ENCODE measurements at places on chromosomes 11 and 22.

DNA sequence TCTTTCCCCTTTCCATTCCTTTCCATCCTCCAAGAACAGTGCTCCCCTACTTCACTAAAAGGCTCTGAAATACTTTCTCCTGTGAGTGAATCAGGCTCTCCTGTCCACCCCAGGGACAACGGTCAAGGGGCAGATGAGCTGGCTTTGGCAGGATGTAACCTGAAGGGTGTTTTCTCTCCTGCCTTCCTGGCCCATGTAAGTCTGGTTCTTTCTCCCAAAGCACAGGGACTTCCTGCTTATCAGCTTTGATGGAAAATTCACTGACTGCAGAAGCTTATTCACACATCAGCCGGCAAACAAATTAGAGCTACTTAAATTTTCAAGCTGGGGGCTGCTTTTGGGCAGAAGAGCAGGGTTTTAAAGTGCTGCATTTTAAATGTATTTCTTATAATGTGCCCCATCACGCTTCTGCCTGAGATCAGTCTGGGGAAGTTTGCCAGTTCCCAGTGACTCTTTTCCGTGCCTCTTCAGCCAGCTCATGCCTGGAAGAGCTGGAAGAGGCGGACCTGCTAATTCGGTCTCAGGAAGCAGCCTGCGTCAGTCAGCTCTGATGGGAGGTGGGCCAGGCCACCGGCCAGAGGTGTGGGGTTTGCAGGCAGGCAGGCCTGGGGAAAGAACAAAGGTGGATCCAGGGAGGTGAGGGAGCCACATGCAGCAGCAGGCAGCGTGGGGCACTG, 140.4 kb upstream of the TBCEL start:
- DNase-seq, result no peak

- no peak for DNase-seq
Measured at GRCh38 chr11:35751664-35752061, 89.1 kb downstream of the TRIM44 start.

GRCh38 chr11:132402071-132402684, 1031.8 kb downstream of the NTM start:
- no peak for DNase-seq

GRCh38 chr22:23220485-23221350, 40.4 kb downstream of the BCR start:
- DNase-seq, result no peak

DNA sequence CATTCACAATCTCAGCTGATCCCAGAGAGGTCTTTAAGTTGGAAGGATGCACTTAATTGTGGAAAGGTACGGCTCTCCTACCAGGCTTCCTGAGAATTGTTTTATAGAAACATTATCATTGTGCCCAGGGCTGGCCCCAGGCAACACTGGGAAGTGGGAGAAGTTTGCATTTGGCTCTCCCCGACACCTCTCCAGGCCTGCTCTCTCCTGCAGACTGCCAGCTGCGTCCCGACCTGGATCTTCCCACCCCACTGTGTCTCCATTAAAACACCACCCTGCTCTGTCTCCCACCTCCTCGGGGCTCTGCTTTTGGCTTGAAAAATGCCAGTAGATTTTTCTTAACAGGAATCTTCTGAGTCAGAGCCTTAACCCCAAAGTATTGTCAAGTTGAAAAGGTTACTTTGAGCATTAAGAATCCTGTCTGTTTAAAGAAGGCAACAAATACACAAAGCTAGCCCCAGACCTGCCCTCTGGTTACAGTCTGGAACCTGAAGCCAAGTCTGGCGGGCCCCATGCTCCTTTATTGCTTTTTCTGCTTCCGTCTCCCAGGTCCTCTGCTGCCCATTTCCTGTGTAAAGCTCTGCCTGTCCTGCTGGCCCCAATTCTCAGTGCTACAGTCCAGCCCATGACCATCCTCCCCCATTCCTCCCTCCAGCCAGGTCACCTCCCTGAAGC, 530.2 kb downstream of the SOX6 start:
- no peak for DNase-seq

- DNase-seq, result no peak
Measured at GRCh38 chr22:46758867-46759290, 3.6 kb upstream of the TBC1D22A start.

DNA sequence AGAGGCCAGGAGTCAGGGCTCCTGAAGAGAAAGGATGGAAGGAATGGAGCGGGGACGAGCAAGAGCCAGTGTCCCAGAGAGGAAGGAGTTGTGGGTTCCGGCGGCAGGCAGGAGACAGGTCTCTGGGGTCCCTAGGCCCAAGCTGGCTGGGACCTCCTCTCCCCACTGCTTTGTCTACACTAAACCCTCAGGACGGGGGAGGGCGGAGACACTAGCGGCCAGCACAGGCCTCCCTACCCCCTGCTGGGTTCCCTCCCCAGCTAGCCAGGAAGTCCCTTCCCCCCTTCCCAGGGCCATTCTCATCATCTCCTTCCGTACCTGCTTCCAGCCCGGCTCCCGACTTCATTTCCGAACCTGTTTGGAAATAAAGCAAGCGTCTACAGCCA, 79.5 kb downstream of the ST3GAL4 start:
- DNase-seq, result no peak

GRCh38 chr11:93501856-93502255, 41.3 kb downstream of the SMCO4 start:
- DNase-seq, result no peak

Data from BJ (cell line).